H4 (cell line): ENCODE measurements at places on chromosomes 16 and 17.
A peak's percentile ranks its signal among the peaks of the same experiment; 100 is the strongest.

GRCh38 chr17:59107306-59107670 lies 608 bp upstream of the TRIM37 start:
- DNase-seq = no peak

GRCh38 chr16:22250522-22250921 lies 44.4 kb downstream of the EEF2K start:
- no peak for DNase-seq

- no peak for DNase-seq
These were observed 386.2 kb downstream of the UTP18 start for GRCh38 chr17:51646539-51646938.

GRCh38 chr16:29745121-29745852 lies 503 bp downstream of the C16orf54 start:
- no peak for DNase-seq

GRCh38 chr17:47866941-47867340 lies 16.0 kb upstream of the SP6 start:
- DNase-seq = no peak

DNA sequence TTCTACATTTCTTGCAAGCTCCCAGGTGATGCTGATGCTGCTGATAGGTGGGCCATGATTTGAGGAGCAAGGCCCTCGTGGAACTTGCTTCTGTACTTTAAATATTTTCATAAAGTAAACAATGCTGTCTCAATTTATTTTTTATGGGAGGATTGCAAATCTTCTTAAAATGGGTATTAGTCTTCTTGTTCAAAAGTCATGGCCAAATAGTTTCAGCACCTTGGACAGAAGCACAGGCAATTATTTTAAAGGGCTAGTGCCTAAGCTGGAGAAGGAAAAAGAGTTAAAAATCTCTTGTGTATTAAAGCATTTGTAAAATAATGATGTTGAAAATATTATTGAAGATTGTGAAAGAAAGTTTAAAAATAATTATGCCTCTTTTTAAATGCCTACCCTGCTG lies 50.5 kb downstream of the GPR139 start:
- no peak for DNase-seq

DNA sequence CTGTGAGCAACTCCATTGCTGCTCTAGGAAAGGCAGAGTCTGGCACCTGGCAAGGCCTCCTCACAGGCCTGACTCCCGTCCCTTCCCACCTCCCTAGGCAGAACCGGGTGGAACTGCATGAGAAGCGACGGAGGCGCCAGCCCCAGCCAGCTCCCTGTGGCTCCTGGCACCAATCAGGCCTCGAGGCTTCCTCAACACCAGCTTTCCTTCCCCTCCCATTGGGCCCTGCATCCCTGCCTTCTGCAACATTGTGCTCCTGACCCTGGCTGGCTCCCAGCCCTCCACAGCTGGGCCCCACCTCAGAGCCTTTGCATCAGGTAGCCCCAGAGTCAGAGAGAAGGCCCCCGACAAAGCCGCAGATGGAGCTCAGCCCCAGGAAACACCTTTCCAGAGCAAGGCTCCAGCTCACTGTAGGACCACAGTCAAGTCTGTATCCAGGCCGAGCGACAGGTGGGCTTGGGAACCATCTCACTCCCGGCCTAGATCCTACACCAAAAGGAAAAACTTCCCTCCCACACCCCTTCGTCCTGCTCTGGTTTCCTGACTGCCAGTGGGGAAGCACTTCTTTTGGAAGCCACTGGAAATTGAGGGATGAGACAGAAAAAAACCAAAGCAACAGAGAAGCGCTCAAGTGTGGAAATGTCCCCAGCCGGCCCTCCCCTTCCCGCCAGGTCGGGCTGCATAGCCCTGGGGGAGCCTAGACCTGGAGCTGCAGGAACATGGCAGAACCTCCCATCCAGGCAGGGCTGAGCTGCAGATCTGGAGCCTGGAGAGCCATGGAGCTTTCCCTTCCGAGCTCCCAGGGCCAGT lies 31.0 kb downstream of the LRRC75A start:
- no peak for DNase-seq

DNA sequence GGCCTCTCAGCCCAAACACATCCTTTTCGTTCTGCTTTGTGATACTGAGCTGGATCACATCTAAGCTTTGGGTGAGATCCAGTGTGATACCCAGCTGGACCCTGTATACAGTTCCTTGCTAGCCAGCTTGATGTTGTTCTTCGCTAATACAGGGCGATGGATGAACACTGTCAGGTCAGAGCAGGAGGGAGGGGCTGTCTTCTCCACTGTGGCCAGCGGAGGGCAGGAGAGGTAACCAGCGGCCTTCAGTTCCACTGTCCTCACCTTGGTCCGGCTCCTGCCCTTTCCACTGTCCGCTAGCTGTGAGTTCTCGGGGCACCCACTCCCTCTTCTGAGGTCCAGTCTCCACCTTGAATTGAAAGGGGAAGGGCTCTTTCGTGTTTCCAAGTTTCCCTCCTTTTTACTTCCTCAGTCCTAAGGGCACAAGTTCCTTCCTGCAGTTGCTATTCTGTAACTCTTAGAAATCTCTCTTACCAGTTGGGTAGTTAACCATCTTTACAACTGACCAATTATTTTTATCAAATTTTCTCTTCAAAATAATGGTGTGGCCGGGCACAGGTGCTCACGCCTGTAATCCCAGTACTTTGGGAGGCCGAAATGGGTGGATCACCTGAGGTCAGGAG lies 3.0 kb upstream of the ZNF213 start:
- peak; percentile 50 for DNase-seq

DNA sequence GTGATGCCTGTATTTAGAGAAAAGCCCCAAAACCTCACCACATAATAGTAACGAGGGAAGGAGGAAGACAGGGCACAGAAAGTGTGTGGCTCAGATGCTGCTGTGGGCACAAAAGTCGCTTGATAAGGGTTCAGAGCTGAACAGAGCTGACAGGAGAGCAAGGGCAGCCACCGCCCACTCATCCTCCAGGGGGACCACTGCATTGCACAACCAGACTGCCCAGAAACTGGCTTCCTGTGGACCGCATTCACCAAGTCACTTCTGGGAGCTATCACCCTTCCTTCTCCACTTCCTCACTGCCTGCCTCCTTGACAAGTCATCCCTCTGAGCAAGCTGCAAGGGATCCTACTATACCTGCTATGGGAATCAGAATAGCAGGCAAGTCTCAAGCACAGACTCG lies 512.4 kb upstream of the CDH11 start:
- no peak for DNase-seq
